ENCODE measurements at places on chromosomes 2 and 18.

- DNase-seq, result no peak
These were observed 48.4 kb upstream of the SESTD1 start for GRCh38 chr2:179313057-179313456.

GRCh38 chr2:221590861-221591365, 18.8 kb upstream of the EPHA4 start:
- no peak for DNase-seq

DNA sequence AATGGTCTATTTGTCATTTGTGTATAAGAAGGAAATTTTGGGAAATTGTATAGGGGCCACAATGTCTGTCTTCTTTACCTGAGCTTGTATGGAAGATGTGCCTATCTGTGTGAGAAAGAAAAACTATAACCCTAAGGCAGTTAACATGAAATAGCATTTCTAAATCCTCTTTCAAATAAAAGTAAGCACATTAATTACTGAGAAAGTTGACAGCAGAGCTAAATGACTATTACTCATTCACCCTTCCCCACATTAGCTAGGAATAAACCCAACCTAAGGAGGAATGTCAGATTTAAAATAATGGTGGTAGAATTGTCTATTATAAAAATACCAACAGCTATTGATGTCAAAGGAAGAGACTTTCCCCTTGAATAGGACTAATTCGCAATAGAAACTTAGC, 56.2 kb downstream of the SLC38A11 start:
- no peak for DNase-seq

DNA sequence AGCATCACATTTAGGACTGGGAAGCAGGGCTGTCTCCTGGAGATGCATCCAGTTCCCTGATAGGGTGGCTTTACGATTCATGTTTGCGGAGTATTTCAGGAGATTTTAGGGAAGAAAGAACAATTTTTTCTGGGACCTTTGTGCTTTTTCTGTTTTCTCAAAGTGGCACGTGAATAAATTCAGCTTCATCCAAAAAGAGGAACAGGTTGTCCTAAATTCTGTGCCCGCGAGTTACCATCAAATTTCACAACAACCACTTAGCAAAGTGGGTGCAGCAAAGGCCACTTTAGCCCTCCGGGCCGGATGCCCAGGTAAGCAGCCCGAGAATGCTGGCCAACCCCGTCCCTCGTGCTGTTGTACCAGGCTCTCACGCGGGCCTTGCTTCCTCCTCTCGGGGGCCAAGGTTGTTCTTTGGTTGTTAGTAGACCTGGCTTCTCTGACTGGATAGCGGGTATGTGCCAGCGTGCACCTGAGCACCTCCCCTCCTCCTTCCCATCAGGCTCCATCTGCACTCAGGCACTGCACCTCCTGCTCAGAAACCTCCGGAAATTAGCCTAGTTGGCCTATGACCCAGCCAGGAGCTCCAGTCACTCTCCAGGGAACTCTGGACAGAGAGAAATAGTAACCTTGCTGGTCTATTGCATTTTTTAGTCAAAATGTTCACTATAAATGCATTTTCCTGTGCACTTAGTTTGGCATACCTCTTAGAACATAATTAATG, 83.0 kb downstream of the CMPK2 start:
- DNase-seq, result no peak

DNA sequence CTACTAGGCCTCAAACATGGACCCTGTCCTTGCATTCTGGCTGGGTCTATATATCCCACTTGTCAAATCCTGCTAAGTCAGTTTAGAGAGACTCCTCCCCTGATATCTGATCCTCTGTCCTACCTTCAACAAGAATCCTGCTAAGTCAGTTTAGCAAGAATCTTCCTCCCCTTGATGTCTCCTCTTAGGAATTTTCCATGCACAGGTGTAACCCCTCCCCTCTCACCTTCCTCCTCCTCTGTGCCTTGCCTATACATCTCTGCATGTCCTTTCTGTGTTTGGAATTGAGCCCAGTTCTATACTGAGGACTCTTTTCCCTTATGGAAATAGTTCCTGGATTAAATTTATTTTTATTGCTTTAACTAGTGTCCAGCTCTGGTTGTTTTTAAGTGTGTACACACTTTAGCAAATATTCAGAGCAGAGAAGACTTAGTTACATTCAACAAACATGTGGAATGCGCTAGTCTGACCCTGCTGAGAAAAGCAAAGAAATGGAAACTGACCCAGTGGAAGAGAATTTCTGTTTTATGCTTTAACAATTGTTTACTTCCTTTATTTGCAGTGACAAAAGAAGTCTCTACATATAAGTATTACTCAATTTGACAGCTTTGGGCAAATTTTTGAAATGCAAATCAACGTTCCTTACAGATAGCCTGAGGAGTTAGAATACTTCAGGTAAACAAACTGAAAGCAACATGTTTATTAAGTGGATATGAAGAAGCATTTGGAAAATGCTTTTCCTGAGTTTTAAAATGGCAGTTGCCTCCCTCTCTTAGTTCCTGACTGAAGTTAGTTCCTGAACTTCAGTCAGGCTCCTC, 80.6 kb downstream of the RIT2 start:
- DNase-seq, result no peak

DNA sequence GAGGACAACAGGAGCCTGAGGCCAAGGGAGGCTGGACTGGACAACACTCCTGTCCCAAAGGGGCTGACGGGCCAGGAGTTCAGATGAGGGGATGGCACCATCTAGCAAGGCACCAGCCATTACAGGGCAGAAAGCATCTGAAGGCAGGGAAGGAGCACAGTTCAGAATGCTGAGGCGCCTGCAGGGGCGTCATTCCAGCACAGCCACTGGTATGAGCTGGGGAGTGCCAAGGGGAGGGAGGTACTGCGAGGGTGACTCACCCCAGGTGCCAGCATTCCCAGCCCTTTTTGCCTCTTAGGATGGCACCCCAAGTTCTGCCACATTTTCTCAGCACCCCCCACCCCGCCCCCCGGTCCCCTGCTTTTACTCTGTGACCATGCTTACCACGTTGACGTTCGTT, 129.8 kb upstream of the EPAS1 start:
- no peak for DNase-seq

DNA sequence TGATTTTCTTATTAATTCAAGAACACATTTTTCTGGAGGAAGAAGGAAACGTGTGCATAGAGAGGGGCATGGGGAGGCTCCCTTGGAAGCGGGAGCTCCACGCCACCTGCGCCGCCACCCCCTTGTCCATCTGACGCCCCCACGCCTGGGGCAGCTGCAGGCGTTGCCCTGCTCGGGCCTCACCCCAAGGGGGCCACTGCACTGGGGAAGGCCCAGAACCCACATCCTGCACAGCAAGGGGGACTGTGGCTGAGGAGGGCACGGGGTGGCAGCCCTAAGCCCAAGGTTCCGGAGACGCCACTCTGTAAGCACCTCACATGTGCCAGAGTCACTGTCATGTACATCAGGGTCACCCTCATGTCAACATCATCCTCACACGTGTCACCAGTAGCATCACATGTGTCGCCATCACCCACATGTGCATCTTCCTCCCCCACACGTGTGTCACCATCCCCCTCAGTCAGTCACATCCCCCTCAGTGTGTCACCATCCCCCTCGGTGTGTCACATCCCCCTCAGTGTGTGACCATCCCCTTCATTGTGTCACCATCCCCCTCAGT, 486.7 kb upstream of the SALL3 start:
- no peak for DNase-seq

DNA sequence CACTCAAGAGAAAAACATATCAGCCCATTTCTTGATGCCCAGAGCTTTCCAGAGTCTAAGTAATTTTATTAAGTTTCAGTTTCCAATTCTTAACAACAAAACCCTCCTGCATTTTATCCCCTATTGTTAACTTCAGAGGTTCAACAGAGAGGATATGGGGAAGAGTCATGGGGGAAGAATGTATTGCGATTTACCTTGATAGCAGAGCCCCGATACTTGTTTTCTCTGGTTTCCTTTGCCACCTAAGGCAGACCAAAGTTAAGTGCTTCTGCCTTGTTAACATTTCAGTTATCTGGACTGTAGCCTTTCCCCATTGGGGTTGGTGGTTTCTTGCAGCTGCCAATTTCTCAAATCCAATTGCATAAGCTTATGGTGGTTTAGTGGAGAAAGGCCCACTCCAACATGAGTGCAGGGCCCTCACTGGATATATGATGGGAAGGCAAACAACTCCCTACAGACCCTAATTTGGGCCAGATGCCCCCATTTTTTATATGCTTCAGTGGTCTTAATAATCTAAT, 82.0 kb upstream of the ITGB6 start:
- no peak for DNase-seq

GRCh38 chr18:13337369-13337768, 118.8 kb downstream of the LDLRAD4 start:
- DNase-seq, result no peak

DNA sequence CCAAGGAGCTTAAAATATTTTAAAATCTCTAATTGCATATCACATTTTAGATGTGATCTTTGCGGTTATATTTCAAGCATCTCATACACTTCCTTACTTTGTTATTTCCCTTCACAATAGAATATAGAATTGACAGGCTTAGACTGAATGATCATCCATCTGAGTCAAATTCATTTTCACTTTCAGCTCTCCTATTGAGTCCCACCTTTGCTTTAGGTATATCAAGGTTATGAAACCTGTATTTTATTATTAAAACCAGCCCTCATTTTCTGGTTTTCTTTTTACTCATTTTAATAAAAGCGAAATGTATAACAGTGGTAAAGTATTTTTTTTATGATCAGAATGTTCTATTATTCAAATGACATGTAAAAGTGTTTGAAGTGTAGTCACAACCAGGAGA, 162.9 kb upstream of the KYNU start:
- no peak for DNase-seq

GRCh38 chr2:46351098-46351749, 54.0 kb downstream of the EPAS1 start:
- DNase-seq, result no peak

Data from brain microvascular endothelial cell (primary cell).